ENCODE measurements at places on chromosomes 4 and X.

GRCh38 chr4:74543983-74544382 lies 99.0 kb downstream of the AREG start:
- peak; percentile 26 for DNase-seq

GRCh38 chrX:38754818-38755718 lies 46.2 kb upstream of the MID1IP1 start:
- DNase-seq, result no peak

DNA sequence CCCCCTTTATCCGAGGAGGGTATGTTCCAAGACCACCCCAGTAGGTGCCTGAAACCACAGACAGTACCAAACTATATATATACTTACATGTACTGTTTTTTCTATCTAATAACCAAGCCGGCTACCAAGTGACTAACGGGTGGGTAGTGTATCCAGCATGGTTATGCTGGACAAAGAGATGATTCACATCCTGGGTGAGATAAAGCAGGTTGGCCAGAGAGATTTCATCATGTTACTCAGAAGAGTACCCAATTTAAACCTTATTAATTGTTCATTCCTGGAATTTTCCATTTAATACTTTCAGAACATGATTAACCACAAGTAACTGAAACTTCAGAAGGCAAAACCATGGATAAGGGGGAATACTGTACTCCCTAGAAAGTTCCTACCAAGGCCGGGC lies 46.5 kb downstream of the RFC1 start:
- peak; percentile 81 for DNase-seq

DNA sequence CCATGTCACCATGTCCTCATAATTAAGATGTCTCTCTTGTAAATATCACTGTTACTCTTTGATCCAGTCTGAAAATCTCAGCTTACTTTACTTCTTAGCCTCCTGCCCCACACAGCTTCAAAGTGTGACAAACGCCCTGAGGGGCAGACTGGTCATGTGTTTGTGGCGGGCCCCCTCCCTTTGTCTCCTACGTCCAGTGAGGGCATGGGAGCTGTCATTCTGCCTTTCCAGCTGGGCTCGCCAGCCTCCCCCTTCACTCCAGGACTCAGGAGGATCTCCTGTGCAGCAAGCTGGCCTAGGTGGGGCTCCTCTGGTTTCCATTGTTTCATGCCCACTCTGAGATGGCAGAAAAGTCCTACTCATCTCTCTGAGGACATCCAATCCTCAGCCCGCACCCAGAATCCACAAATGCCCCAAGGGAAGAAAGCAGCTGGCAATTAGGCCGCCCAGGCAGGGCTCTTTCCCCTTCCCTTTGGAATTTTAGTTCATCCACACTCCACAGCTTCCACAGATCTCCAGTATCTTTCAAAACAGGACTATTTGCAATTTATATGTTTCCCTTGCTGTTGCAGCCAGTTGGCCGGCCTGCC lies 86.4 kb upstream of the C4orf50 start:
- DNase-seq, result no peak

GRCh38 chr4:37827030-37827685 lies 672 bp downstream of the PGM2 start:
- DNase-seq, result peak; percentile 33

All from GM03348 (cell line).